ENCODE measurements at places on chromosomes 5 and 9.

- DNase-seq = no peak
These were observed 26.1 kb downstream of the TNIP1 start for GRCh38 chr5:151054709-151055108.

DNA sequence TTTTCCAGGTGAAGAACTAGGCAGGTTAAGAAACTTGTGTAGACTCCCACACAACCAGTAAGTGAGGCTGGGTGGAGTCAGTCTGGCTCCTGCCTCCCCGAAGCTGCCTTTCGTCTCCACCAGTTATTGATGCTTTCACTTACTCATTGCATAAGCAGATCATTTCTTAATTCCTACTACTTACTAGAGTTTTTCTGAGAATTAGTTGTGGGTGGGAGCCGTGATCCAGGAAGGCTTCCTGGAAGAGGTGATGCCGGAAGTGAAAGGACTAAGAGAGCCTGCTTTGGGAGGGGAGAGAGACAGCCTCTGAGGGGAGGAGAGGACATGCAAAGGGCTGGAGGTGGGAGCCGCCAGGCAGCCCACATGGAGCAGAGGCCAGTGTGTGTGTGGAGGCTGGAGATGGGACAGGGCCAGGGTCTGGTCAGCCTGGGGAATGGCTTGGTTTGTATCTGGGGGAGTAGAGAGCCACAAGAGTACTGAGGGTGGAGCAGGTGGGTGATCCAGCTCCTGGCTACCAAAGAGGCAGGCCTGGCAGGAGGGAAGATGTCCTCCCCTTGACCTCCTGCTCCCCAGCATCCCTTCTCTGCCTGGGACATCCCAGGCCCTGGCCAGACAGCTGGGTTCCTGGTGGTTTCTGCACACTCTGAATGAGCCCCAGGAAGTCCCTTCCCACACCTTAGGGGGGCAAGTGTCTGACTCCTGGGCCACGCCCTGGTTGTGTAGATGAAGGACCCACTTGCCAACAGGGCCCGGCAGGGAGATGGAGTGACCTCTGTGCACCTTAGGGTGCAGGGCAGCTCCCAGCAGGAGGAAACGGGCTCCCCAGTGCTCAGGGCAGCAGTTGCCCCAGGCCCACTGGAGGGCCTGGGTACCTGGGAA is 12.2 kb upstream of the CARD19 start:
- DNase-seq = no peak

GRCh38 chr5:172897481-172898217 is 61.6 kb upstream of the RPL26L1 start:
- DNase-seq = no peak

GRCh38 chr5:33969572-33970452 is 14.7 kb downstream of the SLC45A2 start:
- no peak for DNase-seq

DNA sequence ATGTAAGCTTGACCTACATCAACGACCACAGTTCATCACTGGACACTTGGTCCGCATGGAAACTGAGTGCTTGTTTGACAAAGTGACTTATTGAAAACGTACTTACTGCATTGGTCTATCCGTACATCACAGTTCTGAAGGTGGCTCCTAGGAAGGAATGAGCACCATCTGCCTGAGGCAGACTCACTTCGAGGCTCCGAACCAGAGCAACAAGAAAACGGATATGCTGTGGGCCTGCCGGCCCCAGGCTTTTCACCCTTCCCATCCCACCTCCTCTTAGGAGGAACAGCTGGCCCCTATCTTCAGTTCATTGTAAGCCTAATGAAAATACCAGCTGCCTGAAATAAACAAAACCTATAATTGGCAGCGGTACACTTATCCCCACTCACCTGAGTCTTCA is 67.2 kb upstream of the TSLP start:
- DNase-seq = no peak

DNA sequence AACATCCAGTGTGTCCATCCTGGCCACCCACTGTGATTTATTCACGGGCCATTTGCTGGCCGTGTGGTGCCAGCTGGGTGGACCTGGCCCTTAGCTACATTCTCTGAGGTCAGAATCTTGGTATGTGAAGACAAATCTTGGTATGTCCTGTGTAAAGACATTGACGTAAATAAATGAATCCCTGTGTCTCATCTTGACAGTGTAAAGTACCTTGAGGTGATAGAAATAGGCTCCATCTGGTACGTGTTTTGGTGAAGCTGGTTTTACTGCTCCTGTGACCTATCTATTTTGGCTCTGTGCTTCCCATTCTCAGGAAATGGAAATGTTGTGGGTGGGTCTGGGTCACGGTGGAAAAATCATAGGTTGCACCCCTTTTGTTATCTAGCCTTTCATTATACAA is 245.4 kb upstream of the ANKH start:
- no peak for DNase-seq

DNA sequence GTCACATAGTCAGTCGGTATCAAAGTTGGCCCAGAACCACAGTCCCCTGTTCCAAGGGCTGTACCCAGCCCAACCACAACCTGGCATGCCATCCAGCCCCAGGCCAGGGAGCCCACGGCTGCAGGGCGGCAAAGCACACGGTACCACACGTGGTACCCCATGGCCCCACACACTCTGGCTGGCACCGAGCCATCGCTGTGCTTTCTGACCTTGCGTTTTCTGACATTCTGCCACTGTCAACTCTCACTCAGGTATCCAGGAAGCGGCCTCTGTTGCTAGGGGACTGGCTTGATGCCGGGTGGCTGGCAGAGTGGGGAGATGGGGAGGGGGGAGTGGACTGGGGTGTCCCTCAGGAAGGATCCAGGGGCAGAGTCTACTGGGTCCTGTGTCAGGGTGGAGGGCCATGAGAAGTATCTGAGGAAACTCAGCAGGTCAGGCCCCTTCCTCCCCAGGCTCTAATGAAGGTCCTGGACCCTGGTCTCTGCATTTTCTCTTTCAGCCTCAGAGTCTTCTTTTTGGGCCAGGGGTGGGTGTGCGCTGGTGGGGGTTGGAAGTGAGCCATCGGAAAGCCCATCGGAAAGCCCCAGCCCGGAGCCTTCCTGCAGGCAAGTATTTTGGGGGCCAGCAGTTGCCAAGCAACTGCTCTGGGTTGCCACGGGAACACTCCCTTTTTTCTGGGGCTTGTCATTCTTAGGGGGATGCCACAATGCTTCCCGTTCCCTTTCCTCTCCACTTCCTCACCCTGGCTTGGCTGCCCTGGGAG is 21.0 kb upstream of the RALGDS start:
- DNase-seq = peak; percentile 57

GRCh38 chr9:135023088-135023785 is 64.2 kb upstream of the OLFM1 start:
- DNase-seq = no peak

GRCh38 chr9:37812773-37813379 is 12.3 kb downstream of the DCAF10 start:
- no peak for DNase-seq

DNA sequence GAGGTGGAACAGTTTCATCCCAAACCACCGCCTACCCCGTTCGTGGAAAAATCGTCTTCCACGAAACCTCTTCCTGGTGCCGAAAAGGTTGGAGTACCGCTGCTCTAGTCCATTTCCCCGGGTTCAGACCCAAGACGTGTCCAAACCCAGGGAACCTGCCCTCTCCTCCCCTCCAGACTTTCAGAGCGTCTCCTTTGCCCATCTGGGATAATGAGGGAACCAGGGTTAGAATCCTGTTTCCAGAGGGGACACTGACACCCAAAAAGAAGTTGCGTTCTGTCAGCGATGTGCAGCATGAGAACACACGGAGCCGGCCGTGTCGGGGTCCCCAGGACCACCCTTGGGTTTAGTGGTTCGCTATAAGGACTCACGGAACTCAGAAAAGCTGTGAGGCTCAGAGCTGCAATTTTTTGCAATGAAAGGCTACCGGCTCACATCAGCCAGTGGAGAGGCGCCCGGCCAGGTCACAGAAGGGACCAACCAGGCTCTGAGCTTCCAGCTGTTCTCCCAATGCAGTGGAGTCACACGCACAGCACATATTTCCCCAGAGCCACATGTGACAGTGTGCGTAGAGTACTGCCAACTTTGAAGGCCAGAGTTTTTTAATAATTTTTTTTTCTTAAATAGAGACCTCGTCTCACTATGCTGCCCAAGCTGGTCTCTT is 19.4 kb downstream of the LAMC3 start:
- DNase-seq = no peak

DNA sequence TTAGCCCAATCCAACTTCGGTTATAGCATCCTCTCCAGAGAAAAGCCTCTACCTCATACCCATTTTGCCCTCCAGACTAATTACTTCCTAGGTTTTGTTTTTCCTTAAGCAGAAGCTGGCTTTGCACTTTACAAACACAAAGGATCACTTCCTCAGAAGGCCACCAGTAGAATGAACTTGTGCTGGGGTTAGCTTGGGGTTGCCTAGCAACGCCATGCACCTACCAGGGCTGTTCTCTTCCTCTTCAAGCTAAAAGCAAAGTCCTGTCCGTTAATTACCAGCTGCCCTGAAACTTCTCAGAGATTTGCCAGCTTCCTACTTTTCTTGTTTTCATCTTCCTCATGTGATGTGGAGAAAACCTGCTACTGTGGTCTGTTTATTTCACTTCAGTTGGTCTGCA is 132.0 kb upstream of the WWC1 start:
- DNase-seq = no peak

DNA sequence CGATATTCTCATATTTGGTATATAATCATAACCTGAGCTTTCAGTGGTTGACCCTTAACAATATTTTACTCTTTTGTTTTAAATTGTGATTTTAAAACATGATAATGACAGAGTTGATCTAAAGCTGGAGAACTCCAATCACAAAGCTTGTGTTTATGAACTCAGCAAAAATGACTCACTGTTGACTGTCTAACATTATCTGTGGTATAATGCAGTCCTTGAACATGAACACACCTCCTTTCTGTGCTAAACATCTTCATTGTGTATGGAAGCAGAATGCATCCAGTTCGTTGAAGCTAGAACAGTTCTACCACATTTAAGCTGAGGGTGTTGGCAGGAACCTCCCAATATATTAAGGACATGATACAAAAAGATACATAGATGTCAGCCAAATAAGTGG is 1030.2 kb upstream of the SEMA6A start:
- DNase-seq = no peak

- DNase-seq = no peak
These were observed 11.8 kb downstream of the SLC12A7 start for GRCh38 chr5:1099926-1100663.

- no peak for DNase-seq
These were observed 194.5 kb downstream of the NR3C1 start for GRCh38 chr5:143208781-143209510.

GRCh38 chr9:7935681-7936080 is 136.1 kb upstream of the DMAC1 start:
- no peak for DNase-seq

DNA sequence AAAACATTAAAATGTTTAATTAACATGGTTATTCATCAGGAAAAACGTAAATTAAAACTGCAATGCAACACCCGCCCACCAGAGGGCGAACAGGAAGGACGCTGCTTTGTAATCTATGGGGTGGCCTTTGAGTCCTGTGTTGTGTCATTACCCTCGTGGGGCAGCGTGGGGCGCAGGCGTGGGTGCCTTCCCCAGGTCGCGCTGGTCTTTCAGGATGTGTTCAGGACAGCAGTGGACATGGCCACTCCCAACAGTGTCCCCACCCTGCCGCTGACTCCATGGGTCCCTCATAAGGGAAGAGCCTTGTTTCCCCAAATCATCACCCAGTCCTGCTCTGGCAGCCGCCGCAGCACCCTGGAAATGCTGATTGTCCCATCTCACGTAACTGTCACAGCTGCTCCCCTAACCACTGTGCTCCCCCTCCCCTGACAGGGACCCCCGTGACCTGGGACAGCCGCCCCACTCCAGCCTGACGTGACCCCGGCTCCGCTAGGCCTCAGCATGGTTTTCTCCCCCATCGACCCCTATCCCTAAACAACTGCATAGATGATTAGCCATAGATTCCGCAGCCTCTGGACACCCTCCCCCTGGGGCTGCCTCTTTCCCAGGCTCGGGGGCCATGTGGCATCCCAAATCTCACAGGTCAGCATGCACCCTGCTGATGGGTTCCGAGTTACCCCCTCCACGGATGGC is 36.4 kb downstream of the GLT6D1 start:
- peak; percentile 33 for DNase-seq

DNA sequence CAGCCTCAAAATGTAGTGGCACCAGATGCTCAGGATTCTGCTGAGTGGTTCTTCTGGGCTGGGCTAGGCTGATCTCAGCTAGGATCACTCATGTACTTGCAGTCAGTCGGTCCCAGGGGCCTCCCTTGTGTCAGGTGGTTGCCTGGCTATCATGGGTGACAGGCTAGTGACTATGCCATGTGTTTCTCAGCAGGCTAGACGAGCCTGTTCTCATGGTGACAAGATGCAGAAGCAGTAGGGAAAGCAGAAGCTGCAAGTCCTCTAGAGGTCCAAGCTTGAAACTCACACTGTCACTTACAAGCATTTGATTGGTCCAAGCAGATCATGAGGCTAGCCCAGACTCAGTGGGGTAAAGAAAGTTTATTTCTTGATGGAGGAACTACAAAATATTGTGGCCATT is 15.2 kb upstream of the KCNMB1 start:
- DNase-seq = no peak

DNA sequence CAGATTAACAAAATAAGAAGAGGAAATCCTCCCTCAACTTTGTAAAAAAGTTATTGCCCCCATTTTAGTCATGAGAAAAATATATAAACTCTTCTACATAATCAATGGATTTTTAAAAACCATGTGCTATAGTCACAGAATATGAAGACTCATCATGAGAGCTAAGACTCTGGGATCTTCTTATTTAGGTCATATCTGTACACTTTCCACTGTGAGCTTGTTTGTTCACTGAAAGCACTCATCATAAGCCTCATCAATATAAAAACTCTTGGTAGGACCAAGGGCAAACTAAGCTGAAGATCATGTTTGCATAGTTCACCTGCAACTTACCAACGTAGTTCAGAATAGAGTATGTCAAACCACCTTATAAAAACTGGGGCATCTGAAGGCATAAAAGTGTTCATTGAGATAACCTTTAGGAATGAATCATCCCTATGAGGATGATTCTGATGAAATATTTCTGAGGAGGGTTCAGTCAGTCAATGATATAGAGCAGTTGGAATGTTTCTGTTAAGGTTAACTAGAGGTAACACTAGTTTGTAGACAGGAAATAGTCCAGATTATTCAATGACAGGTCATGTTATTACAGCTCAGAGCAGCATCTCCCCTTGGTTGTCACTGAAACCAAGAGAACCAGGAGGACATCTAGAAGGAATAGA is 289.9 kb upstream of the SMC2 start:
- DNase-seq = no peak

All from activated CD4-positive, CD25-positive, alpha-beta regulatory T cell treated with anti-CD3 and anti-CD28 coated beads, Interleukin-2, amount 50 U/mL, for 16 hours (primary cell).